ENCODE measurements at places on chromosomes 5 and 9.
A peak's percentile ranks its signal among the peaks of the same experiment; 100 is the strongest.

- no peak for DNase-seq
These were observed 33.7 kb downstream of the LHX3 start for GRCh38 chr9:136171009-136171800.

GRCh38 chr5:29498412-29498811 is 1695.1 kb upstream of the CDH6 start:
- DNase-seq, result no peak

GRCh38 chr5:52842111-52842510 is 54.4 kb downstream of the ITGA1 start:
- no peak for DNase-seq

GRCh38 chr5:55308254-55308836 is 556 bp downstream of the MTREX start:
- peak; percentile 1 for DNase-seq

GRCh38 chr9:69307446-69308205 is 17.4 kb upstream of the ENTREP1 start:
- no peak for DNase-seq

- no peak for DNase-seq
These were observed 184.4 kb upstream of the FTMT start for GRCh38 chr5:121667292-121667691.

DNA sequence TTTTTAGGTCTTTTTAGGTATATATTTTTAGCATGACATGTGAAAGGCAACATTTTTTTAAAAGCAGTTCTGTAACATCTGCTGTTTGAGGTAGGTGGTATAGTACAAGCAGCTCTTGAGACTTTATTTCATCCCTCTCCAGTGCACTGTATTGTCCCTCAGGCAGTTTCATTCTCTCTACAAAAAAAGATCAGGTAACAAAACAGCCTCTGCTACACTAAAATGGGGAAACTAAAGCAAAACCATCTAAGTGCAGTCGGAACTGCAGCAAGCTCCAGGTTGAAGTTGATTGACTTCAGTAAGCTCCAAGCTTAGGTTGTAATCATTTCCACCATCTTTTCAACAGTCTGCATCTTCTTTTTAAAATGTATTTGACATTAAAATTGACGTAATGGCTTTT is 195.6 kb downstream of the DEPDC1B start:
- no peak for DNase-seq
